Adrenal gland (tissue), 19 donors: ENCODE measurements at places on chromosomes 12 and 14. TPM values are rescaled to one million over a fixed set of nuclear protein-coding genes. Genes with fewer than 3 reads are reported as not detected.
A peak's percentile ranks its signal among the peaks of the same experiment; 100 is the strongest.

COQ6 gene
- polyA plus RNA-seq: 37.4 TPM

- DNase-seq: no peak
Measured at GRCh38 chr12:109126784-109127183, 10.4 kb downstream of the ACACB start.

DNA sequence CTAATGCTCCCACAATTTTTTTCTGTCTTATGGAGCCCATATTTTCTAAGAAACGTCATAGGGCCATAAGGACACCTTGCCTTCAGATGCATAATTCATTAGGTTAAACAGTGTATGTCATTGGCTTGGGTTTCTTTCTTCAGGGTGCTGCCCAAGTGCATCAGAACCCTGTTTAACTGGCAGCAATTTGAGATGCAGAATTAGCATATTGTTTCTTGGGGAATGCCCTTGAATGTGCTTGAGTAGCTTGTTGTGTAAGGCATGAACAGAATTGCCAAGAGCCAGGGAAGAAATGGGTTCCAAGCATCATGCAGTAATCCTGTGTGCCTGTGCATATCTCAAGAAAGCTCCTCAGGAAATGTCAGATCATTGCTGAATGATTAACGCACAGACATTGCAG lies 277.2 kb downstream of the SYT1 start:
- no peak for DNase-seq

DNA sequence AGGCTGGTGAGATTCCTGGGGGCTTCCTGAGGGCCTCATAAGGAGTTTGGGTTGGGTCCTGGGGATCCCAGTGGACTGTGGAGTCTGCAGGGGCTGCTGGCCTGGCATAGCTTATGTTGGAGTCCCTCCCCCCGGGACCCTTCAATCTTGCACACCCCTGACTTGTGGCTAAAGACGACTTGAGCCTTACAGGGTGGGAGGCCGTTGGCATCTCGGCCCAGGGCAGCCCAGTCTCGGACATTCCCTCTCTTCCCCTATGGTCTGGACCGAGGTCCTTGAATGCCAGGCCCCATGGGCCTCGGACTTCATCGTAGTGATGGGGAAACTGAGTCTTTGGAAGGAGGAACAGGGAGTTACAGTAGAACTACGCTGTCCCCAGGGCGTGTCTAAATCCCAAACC lies 12.5 kb downstream of the RTL1 start:
- DNase-seq: peak; percentile 1

DNA sequence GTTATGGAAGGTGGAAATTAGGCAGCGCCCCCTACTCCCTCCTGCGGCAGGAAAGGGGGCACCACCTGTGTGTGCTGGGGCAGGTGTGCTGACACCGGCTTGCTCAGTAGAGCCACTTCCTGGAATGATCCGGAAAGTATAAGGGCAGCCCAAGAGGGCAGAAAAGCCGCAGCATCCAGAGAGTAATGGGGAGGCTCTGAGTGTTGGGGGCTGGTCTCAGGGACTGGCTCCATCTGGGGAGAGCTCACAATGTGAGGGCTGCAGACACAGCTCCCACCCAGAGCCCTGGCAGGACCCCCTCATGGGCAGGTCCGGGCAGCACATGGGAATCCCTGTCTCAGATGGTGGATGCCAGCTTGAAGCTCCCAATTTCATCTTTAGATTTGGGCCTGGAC lies 187.6 kb upstream of the C14orf180 start:
- DNase-seq: no peak

TBX3 gene
- 181 TPM for polyA plus RNA-seq

GRCh38 chr14:68513137-68513536 lies 279.7 kb downstream of the ZFP36L1 start:
- DNase-seq: no peak

DNA sequence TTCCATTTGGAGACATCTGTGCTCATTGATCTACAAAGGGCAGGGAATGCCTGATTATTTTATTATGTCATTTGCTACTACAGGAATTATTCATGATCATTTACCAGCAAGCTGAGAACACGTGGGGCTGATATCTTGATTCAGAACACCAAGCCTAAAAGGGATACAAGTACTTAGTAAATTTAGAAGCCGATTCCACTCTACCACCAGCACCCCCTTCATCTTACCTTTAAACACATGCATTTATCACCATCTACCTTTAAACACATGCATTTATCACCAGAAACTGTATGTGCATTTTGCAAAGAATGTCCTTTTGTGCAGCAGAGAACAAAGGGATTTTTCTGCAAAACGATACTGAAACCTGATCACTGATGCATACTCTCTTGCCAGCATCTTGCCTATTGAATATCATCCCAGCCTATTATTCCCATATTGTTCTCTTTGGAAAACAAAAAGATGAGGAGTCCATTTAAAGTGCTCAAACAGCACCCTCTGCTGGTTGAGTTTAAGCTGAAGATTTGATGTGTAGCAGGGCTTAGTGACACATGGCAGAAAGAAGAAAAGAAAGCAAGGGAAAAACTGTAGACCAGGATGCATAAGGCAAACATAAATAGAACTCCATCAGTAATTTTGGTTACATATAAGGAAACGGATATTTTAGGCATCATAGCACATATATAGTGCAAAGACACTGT lies 132.6 kb upstream of the PLEKHG7 start:
- DNase-seq: peak; percentile 63

- no peak for DNase-seq
Measured at GRCh38 chr12:25781232-25781631, 177.2 kb upstream of the RASSF8 start.

RNF212B gene
- not detected for polyA plus RNA-seq

DNA sequence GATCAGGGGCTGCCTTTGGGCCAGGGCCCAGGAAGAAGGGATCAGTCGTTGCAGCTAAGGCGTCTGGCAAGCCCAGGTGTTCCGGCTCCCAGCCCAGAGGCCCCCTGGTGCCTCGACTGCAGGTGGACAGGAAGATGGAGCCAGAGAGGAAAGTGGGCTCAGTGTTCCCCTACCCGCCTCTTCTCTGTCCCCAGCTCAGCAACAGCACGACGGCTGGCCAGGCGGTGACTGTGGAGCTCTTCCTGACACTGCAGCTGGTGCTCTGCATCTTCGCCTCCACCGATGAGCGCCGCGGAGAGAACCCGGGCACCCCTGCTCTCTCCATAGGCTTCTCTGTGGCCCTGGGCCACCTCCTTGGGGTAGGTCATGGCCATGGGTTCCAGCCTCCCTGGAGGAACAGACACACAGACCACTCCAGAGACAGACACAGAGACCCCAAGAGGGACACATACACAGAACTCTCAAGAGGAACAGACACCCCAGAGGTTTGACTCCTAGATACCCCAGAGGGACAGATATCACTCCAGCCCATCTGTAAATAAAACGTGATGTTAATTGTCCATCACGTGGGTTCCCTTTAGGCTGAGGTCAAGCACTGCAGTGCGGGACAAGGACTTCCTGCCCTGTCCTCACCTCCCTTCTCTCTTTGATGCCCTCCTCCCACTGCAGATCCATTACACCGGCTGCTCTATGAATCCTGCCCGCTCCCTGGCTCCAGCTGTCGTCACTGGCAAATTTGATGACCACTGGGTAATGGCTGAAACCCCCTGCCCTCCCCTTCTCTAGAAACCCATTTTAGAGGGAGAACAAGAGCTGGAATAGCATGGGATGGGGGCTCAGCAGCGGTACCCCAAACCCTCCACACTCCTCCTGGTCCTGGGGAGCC lies 3.7 kb downstream of the AQP2 start:
- DNase-seq: no peak

DNA sequence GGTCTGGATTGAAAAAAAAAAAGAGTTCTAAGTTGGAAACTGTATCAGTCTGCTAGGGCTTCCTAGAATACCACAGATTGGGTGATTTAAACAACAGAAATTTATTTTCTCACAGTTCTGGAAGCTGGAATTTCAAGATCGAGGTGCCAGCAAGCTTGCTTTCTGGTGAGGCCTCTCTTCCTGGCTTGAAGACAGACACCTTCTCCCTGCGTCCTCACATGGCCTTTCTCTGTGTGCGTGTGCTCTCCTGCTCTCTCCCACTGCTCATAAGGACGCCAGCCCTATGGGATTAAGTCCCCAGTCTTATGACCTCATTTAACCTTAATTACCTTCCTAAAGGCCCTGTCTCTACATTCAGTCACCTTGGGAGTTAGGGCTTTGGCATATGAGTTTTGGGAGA lies 215.5 kb downstream of the PIK3C2G start:
- no peak for DNase-seq

GRCh38 chr12:20339060-20339459 lies 29.3 kb upstream of the PDE3A start:
- DNase-seq: no peak

DNA sequence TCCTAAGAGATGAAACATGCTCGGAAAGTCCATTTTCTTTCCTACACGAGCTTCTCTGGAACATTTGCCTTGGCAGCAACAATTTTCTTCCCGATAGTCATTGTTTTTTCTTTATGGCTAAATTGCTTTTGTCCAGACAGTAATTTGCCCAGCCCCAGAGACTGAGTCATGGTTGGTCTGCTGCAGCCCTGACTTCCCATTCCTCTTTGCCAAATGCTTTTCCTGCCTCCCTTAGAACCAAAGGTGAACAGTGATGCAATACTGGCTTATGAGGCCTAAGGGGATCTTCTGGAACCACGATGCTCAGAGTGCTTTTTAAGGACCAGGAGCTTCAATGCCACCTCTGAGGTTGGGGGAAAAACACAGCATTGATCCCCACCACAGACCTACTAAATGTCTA lies 1599.6 kb upstream of the TMEM132C start:
- no peak for DNase-seq

DNA sequence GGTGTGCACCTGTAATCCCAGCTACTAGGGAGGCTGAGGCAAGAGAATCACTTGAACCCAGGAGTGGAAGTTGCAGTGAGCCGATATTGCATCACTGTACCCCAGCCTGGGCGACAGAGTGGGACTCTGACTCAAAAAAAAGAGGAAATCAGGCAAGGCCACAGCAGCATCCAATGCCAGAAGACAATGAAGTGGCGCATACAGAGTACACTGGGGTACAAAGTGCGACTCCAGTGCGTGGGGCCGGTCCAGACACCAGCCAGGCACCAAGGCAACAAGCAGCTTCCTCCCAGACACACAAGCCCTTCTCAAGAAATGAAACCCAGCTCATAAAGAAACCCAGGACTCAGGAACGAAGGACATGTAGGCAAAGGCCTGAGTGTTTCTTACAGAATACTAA lies 28.2 kb downstream of the TTC7B start:
- DNase-seq: no peak

- DNase-seq: no peak
Measured at GRCh38 chr14:65704437-65704836, 291.9 kb downstream of the FUT8 start.

- DNase-seq: peak; percentile 46
Measured at GRCh38 chr14:75645056-75645455, 15.6 kb downstream of the ERG28 start.

PTPRR gene
- polyA plus RNA-seq: 0.51 TPM

- no peak for DNase-seq
Measured at GRCh38 chr12:109617491-109617890, 43.9 kb downstream of the MVK start.

DNA sequence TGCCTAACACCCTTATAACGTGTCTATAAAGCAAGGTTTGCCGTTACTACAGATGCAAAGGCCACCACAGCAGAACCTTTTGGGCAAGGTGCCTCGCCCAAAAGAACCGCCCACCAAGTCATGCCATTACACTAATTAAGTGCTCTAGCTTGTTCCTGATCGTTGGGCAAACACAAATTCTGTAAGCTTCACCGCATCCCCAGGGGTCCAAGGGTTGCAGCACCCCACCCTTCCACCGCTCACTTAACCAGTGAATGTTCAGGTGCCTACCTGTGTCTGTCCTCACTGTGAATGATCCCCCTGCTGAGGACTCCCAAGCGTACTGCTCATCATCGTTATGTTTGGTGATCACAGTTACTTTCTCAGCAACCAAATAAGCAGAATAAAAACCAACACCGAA lies 1.4 kb downstream of the HSP90AA1 start:
- no peak for DNase-seq

DNA sequence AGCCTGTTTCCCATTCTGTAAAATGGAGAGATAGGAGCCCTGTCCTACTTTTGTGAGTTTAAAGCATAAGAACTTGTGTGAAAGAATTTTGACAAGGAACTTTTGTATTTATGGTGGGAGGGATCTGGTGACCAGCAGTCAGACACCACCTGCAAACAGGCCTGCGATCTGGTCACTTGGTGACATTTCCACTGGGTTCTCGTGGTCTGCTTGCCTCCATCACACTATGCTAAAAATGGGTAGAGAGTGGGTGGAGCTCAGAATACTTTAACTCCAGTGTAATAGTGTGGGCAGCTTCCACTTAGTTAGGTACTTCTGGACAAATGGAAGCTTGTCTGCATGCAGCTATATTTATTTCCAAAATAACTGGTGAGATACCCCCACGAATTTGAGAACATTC lies 26.5 kb upstream of the PLXNC1 start:
- no peak for DNase-seq

- DNase-seq: no peak
Measured at GRCh38 chr14:94461526-94462218, 9.1 kb upstream of the SERPINA11 start.

KRT79 gene
- polyA plus RNA-seq: 0.24 TPM

DNA sequence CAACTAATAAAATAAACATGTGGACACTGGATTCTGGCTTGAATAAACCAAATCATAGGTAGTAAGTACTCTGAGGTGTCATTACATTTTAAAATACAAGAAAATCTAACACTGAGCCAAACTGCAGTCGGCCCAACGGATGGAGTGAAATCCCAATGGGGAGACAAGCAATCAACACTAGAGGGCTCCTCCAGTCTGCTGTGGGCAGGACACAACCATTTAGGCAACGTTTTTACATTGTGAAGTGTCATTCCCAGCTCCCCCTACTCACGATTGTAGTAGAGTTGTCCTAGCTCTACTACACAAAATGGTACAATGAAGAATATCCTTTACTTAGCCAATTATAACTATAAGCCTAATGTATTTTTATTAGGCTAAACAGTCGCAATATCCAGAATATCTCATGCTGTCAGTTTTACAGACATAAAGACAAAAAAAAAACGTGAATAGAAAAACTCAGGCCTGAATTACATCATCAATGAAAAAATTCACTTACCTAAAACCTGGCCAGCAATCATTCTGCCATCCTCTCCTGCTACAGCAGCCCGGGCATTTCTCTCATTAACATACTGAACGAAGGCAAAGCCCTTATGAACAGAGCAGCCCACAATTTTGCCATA lies 35.7 kb downstream of the HNRNPC start:
- no peak for DNase-seq

DNA sequence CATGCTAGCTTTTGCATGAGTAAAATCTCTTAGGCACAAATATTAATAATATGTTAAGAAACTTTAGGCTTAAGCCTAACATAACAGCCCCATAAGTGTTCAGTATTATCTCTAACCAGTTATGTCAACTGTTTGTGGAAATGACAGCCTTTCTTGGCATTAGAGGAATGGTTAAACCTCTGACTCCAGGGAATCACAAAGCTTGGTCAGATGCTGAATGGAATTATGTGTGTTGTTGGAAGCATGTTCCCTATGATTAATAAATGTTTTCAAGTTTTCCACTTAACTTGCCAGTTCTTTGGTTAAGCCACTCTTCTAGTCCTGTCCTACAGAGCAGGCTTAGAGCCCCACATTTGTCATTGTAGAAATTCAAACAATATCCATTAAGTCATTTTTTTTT lies 17.0 kb downstream of the PSEN1 start:
- no peak for DNase-seq
